ENCODE measurements at places on chromosomes 11 and 22. TPM values are rescaled to one million over a fixed set of nuclear protein-coding genes. Genes with fewer than 3 reads are reported as not detected.

DNA sequence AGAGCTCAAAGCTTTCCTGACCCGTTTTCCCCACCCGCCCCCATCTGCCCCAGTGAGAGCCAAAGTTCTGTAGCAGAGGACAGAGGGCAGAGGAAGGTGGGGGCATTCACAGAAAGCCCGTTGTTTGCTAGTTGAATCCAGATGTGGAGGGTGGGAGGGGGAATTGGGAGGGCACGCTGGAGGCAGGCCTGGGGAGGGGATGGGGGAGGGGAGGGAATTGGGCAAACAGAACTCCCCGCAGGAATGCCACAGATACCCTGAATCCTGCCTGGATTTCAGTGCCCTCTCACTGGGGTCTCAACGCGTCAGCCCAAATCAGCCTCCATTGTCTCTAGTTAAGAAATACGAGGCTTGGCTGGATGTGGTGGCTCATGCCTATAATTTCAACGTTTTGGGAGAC lies 12.9 kb upstream of the OAF start:
- no peak for DNase-seq

DNA sequence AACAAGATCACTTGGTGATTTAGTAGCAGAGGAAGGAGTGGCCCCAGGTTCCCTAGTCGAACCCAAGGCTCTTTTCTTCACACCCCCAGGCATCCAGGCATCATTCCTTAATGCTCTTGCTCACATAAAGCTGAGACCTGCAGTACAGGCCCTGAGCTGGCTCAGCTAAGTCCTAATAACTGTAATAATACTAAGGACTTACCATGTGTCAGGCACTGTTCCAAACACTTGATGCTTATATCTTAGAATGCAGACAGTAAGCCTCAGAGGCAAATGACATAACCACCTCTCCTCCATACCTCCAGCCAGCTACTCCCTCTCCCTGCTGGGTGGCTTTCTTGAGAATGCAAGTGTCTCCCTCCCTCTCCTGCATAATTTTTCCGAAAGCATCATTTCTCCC lies 33.2 kb downstream of the ANKK1 start:
- no peak for DNase-seq

GRCh38 chr11:2732261-2732939 lies 32.6 kb upstream of the KCNQ1OT1 start:
- DNase-seq = no peak

- DNase-seq = no peak
These were observed at the start of gene OOSP3 for GRCh38 chr11:59878575-59878974. OOSP3 (plus strand) TSS chr11:59878782; CDS start chr11:59878809, 27 bp downstream.

ZP1 gene
- total RNA-seq = not detected

- DNase-seq = no peak
These were observed 831 bp downstream of the CD44 start for GRCh38 chr11:35139722-35140282.

GRCh38 chr22:31861226-31861840 lies 83.0 kb upstream of the YWHAH start:
- DNase-seq = no peak

CD3D gene
- 19.2 TPM for total RNA-seq

DNA sequence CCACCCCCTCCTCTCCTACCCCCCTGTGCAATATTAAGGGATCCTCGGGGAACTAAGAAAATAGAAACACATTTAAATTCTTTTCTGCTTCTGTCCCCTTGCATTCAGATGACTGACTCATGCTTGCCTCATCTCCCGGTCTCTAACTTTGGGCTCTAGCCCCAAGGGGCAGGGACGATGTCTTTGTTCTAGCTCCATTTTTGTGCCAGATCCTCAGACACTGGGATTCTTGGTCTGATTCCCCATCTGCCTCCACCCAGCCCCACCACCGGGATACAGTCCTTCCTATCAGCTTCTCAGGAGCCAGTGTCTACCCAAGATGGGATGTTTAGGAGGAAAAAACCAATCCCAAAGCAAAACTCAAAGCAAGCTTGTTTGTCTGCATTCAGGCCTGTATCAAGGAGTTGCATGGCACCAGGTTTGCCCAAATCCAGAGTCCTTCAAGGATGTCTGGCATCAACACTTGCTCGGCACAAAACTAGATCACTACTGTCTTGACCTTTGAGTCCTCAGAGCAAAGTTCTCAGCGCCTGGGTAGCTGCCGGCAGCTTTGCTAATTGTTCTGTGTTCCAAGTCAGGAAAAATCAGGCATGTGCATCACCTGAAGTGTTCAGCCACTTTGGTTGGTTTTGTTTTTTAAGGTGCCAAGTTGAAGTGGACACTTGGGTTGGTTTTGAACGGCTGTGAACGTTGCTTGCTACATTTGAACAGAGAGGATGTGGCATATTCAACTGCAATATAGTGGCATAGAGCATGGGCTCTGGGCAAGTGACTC lies 212.8 kb downstream of the DSCAML1 start:
- no peak for DNase-seq

DNA sequence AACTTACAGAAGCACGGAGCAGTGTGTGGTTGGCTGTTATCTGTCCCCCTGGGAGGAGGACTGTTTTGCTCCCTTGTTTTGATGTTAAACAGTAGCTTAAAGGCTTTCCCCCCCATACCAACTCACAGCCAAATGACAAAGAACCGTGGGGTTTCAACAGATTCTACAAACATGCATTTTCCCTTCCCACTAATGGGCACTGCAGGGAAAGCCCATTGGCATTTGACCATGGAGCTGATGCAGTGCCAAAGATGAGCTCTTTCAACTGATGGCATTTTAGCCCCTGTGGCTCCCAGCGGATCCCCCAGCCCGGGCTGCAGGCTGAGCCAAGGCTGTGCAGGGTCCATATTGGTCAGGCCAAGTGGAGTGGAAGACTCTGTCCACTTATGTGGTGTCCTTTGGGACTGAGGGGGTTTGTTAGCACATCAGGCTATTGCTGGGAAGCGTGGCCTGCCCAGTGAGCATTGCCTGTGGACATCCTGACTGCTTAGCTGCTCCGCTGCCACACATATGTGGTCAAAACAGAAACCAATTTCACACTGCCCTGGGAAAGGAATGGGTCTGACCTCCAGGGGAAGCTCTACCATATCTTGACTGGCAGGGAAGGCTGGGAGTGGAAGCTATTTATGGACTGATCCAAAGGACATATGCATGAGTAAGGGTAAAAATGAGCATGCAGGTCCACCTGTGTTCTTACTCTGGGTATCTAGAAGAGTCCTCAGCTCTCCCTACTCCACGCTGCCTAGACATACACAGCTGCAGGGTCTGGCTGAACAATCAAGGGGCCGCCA lies 116.4 kb upstream of the PARVA start:
- DNase-seq = no peak

DNA sequence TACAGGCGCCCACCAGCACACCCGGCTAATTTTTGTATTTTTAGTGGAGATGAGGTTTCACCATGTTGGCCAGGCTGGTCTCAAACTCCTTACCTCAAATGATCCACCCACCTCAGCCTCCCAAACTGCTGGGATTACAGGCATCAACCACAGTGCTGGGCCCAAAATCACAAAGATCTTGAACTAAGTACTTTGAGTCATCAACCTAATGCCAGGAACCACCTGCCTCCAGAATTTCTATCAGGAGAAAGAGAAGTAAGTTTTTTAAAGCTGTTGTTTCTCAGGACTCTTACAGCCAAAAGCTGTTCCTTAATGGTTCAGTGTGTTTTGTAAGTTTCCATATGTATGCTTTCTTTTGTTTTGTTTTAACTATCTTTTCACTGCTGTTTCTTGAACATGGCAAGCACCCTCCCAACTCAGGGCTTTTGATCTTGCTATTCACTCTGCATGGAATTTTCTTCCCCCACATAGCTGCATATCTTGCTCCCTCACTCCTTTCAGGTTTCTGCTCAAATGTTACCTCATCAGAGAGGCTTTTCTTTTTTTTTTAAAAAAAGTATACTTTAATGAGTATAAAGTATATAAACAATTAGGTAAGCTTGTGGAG lies 6.0 kb upstream of the PAK1 start:
- no peak for DNase-seq

- peak; percentile 21 for DNase-seq
These were observed 784 bp upstream of the SYNGR1 start for GRCh38 chr22:39348909-39349505.

DNA sequence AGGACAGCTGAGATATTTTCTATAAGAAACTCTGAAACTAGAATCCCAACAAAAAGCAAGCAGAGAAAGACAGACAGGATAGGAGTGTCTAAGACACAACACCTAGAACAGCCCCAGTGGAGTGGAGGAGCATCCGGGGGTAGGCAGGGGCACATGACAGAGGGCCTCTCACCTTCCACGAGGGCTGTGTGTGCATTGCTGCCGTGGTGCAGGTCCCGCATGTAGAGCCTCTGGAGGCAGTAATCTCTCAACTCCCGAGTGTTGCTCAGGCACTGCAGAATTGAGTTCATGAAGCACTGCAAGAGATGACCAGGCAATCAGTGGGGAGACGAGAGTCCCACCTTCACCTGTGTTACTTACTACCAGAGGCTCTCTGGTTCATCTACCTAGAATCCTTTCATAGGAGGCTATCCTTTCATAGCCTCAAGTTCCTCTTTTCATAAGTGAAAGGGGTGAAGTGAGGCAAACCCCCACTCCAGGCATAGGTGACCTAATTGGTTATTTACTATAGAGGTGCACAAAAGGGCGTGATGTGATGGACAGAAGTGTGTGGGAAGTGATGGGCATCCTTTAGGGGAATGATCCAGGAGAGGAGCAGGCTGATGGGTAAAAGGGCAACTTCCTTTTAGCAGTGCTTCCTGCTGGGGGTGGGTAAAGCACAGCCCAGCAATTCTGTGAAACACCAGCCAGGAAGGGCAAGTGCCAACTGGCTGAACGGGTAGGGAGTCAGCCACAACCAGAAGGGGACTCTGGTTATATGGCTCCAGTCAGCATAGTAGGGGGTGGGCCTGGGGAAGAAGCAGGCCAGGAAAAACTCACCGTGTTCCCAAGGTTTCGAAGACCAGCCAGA lies 13.1 kb upstream of the MFRP start:
- DNase-seq = no peak

GRCh38 chr11:2748814-2749554 lies 49.2 kb upstream of the KCNQ1OT1 start:
- no peak for DNase-seq

DNA sequence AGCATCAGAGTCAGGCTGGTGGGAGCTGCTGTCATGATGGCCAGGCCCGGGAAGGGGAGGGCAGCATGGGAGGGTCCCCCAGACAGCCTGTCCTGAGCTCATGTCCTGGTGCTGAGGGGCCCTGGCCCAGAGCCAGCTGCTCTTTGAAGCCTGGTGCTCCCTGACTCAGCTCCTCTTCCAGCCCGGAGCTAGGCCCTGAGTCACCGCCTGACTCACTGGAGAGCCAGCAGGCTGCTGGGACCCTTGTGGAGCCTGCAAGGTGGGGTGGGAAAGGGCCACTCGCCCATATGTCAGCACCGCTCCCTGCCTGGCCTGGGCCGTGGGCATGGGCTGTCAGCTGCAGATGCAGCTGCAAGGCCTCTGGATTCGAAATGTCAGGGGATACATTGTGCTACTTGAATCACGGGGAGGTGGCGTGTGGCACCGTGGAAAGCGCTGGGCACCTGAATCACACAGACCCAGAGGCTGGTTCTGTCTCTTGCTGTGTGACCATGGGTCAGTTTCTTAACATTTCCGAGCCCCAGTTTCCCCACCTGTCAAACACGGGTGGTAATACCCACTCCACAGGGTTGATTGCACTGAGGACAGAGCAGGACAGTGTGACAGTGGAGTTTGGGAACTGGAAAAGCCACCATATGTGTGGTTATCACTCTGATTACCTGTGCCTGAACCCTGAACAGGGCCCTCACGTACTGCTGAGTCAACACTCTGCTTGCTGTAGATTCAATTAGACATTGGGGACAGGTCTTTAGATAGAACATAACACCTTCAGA lies 4.4 kb downstream of the CACNA1I start:
- no peak for DNase-seq

DNA sequence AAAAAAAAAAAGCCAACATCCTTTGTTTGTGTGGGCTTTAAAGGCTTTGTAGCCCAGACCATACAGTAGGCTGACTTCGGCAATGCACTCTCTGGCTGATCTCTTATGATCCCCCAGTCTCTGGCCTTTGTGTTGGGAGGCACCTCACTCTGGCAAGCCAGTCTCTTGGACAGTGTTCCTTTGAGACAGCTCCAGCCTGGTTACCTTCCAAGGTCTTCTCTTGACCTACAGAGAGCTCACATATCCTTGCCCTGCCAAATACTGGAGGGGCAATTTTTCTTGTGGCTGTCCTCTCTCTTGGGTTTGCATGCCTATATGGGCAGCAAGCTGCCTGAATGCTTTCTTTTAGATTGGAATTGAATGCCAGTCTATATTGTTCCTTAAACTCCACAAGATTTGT lies 69.8 kb downstream of the SESN3 start:
- DNase-seq = no peak

DNA sequence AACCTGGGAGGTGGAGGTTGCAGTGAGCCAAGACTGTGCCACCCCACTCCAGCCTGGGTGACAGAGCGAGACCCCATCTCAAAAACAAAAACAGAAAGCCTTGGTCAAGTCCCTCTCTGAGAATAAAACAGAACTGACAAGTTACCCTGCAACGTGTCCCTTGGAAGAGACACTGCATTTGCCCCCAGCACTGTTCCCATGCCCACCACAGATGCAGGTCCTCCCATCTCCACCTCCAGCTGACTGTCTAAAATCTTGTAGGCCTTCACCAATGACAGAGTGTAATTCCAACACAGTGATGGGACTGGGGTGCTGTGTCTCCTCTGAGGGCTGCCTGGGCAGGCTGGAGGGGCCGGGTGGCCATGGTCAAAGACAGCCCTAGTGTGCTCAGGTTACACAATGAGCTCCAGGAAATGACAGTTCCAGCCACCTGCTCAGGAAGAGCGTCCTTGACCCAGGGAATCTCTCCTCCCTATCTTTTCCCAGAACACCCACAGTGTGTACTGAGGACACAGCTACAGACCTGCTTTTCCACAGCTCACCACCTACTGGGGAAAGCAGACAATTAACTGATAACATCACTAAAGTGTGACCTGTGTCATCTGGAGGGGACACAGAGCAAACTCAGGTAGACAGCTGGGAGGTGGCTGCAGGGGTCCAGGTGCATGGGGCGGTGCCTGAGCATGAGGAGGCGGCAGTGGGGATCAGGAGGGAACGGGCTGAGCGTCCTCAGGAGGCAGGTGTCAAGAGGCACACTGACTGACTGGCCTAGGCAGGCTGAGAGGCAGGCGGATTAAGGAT lies 56.4 kb downstream of the ARFGAP3 start:
- DNase-seq = no peak

DNA sequence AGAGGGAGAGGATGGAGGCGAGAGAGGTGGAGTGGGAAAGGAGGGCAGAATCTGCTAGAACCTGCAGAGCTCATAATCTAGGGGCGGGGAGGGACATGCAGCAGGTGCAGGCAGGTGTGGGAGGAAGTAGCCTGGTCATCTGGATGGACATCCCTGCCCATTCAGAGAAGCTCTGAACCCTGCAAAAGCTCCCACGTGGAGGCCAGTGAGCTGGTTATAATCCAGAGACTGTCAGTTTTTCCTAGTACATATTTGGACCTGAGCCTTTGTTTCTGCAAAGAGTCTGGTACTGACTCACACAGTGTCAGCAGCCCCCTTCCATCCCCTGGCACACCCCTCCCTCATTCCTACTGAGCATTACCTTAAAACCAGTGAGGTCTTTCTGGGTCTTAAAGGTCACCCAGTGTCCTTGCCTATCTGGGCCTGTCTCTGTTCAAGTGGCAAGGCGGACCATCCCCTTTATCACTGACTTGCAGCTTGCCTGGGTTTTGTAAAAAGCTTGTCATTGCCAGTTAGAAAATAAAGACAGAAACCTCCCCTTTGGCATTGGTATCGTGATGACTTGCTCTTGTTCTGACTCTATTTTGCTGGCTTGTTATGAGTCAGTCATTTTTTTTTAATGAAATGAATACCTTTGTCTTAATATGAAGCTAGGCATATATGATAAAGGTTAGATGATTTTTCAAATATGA lies 26.1 kb downstream of the PTPRJ start:
- no peak for DNase-seq

Measured in transverse colon (tissue), 4 donors.